Right renal pelvis (tissue), 4 donors: ENCODE measurements at places on chromosomes 13 and 19.

GRCh38 chr13:43356567-43356966, 333.2 kb downstream of the DNAJC15 start:
- DNase-seq = no peak

- peak; percentile 60 for DNase-seq
Observed at GRCh38 chr13:46492946-46493345, 60.0 kb upstream of the LRCH1 start.

GRCh38 chr19:45141203-45141900, 19.4 kb downstream of the NKPD1 start:
- no peak for DNase-seq

- DNase-seq = no peak
Observed at GRCh38 chr19:42287017-42287826, 14.7 kb upstream of the PRR19 start.

DNA sequence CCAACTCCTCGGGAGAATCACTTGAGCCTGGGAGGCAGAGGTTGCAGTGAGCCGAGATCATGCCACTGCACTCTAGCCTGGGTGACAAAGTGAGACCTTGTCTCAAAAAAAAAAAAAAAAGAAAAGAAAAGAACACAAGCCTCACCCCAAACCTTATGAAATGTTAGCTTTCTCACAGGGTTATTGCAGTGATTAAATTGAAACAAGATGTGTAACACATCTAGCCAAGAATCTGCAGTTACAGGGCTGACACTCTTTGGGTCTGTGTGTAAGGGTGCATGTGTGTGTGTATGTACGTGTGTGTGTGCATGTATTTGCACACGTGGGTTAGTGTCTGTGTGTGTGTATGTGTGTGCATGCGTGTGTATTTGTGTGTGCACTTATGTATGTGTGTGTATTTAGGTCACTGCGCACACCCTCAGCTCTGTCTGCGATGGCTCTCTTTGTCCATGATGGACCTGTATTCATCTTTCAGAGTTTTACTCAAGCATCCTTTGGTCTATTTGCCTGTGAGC, 336.3 kb downstream of the UQCRFS1 start:
- DNase-seq = no peak

DNA sequence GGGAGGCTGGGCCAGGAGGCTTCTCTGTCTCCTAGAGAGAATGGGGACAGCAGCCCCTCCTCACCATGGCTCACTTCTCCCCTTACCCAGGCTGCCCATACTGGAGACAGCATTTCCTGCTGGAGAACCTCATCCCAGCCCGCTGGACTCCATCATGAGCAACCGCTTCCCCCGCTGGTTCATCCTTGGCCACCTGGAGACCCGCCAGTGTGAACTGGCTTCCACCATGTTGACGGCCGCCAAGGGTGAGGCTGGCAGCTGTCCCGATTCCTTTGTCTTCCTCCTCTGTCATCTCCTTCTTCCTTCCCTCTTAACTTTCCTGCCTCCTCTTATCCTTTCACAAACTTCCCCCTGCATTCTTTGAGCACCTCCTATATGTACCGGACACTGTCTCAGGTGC, 28.0 kb downstream of the ZSWIM4 start:
- no peak for DNase-seq

- peak; percentile 71 for DNase-seq
Observed at GRCh38 chr19:21569494-21569865, 64.1 kb downstream of the ZNF429 start.
